CD4-positive, alpha-beta T cell treated with Interleukin-4 for 4 hours (primary cell): ENCODE measurements at places on chromosomes 5 and 9.
A peak's percentile ranks its signal among the peaks of the same experiment; 100 is the strongest.

DNA sequence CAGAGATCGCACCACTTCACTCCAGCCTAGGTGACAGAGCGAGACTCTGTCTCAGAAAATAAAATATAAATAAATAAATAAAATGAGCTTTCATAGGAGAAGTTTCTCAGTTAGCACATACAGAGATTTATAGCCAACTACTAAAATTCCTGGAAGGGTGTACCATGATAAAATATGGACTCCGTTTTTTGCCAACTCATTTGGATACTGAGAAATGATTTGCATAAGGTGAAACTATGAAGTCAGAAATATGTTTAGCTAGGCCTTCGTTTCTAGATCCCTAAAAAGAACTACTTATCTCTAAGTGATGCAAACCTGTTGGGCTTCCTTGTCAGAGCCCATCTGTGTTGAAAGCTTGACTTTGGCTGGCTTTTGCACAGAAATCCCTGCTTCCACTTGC lies 56.9 kb upstream of the SLC1A1 start:
- DNase-seq, result no peak

DNA sequence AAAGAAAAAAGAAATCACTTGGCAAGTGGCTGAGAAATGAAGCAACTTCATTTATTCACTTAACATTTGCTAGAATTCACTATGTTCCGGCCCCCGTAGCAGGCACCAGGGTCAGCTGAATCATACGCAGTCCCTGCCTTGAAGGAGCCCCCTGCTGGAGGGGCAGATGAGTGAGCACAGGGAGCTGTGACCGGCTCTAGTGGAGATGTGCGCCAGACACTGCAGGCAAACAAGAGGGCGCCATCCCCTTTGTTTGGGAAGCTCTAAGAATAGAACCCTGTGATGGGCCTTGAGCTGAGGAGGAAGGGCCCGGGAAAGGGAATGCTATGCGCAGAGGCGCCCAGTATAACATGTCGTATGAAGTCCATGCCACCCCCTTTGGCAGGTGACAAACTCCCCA lies 20.2 kb upstream of the RPL26L1 start:
- no peak for DNase-seq

DNA sequence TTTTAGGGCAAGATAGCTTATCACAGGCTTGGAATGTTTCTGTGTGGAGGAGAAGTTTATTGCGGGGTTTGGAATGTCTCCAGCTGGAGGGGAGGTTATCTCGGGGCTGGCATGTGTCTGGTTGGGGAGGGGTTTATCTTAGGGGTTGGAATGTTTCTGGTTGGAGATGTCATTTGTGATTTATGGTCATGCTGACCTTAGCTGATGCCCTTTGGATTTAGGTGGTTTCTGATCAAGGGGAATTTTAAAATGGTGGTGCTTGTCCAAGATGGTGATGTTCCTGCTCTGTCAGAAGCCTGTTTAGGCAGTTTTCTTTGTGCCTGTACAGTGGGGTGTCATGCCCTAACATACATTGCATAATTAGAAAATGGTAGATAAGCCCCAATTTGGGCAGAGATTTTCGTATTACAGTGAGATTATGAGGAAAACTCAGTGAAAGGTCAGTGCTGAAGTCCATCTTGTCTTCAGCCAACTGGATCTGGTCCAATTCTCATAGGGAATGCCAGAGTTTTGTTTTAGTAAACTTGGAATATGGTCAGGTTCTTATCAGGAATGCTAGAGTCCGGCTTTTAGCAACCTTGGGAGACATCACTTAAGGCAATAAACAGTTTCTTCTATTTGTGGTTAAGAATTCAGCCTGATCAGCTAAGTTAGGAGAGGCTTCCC lies 14.3 kb downstream of the CDK20 start:
- no peak for DNase-seq

- DNase-seq, result no peak
These were observed 92.4 kb downstream of the FAM170A start for GRCh38 chr5:119721775-119722174.

- no peak for DNase-seq
These were observed 65.9 kb downstream of the ARHGAP26 start for GRCh38 chr5:142836048-142836447.

DNA sequence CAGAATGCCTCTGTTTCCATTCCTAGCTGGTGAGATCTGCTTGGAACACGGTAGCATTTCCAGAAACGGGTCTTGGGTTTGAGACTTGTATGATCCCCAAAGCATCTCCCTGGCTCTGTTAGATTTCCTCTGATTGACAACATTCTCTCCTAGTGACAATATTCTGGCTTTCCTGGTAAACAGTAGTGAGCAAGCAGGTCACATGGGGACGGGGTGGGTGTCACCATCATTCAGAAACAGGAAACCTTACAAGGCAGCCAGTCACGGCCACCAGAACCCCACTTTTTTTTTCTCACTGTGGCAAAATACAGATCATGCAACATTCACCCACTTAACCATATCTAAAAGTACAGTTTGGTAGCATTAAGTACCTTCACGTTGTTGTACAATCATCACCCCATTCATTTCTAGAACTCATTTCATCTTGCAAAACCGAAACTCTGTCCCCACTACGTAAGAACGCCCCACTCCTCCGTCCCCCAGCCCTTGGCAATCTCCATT lies 90.1 kb upstream of the LMX1B start:
- peak; percentile 66 for DNase-seq

GRCh38 chr5:31815376-31815775 lies 176.4 kb downstream of the PDZD2 start:
- no peak for DNase-seq

DNA sequence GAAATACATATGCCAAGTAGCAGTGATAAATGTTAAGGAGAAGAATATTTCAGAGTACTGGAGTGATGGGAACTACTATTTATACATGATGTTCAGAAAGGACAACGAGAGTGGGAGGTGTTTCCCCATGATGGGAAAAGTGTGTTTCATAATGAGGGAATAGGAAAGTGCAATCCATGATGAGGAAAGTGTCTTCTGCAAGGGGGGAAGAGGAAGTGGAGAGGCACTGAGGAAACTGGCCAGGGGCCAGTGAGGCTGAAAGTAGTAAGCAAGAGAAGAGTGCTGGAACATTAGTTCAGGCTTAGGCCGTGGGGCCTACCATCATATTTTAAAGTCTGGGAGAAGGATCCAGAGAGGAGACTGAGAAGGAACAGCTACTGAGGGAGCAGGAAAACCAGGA lies 327.2 kb downstream of the SLF1 start:
- DNase-seq, result no peak

DNA sequence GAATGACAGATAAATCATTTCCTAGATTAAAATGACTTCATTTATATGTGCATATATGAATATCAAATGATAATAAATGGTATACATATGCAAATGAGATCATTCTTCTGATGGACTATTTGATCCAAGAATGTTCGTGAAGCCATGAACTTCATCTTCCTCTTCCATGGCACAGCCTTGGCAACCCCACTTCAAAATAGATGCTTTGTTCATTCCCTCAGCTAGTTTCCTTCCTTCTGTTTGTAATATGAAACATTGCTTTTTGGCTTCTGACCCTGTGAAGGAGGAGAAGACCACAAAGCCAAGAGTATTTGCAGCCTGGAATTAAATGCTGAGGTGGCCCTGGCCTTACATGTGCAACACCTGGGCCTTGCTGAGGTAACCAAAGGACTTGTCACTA lies 106.8 kb upstream of the LIFR start:
- no peak for DNase-seq

DNA sequence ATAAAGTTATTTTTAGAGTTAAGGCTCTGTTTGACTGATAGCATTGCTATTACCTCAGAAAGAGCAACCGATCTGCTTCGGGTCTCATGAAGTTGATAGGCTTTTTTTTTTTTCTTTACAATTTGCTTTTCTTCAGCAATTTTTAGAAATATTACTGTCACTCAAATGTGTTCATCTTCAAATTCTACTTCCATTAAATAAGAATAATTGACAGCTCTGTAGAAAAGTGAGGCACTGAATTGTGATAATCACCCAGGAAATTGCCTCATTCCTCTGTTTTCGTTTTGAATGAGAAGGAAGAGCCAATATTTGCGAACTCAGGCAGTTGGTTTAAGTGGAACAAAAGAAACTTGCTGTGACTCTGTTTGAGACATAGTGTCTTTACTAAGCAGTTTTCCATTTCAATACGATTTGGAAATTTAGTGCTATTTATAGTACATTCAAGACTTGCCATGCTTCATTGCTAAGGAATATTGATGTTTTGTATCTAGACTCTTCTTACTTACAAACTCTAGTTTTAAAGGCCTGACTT lies 700.5 kb upstream of the CDH10 start:
- no peak for DNase-seq

DNA sequence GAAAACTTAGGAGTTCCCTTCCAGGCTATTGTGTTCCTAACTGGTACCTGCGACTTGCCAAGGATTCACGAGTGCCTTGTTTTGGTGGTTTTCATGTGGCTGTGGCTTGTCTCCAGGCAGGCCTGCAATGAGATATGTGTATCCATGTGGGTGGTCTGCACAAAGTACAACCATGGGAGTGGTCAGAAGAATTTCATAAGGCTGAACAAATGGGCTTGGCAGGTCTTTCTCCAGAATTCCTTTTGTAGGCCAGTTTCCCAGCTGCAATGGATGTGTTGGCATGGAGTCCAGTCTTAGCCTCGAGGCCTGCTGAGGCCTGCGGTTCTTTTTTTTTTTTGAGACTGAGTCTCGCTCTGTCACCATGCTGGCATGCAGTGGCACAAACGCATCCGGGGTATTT lies 28.8 kb upstream of the MELK start:
- DNase-seq, result no peak
